ENCODE measurements at places on chromosomes 6 and 20. TPM values are rescaled to one million over a fixed set of nuclear protein-coding genes. Genes with fewer than 3 reads are reported as not detected.

Gene FAM83C
- total RNA-seq: not detected

- no peaks in the 10 kb centered on the region for H3K27me3 ChIP-seq
- H3K4me1 ChIP-seq: peaks cover 5% of the 10 kb centered on the region
- peaks cover 22% of the 10 kb centered on the region for H3K36me3 ChIP-seq
- H3K4me3 ChIP-seq: no peak overlapping the region
- no peak overlapping the region for H3K27ac ChIP-seq
Observed at GRCh38 chr6:125114248-125114858, 39.2 kb upstream of the TPD52L1 start.

Gene STMN3
- total RNA-seq: 15.0 TPM

Gene GPR6
- total RNA-seq: not detected

- no peaks in the 10 kb centered on the region for H3K36me3 ChIP-seq
- H3K4me3 ChIP-seq: no peak overlapping the region
- no peak for DNase-seq
- H3K27ac ChIP-seq: no peak overlapping the region
- H3K27me3 ChIP-seq: peaks cover 15% of the 10 kb centered on the region
Observed at GRCh38 chr6:151962246-151962846, 154.9 kb downstream of the ESR1 start.
